ENCODE measurements at places on chromosomes 16 and 17. TPM values are rescaled to one million over a fixed set of nuclear protein-coding genes. Genes with fewer than 3 reads are reported as not detected.

The LLGL1 gene
- 37.0 TPM for total RNA-seq

The GDPD1 gene
- 0.43 TPM for total RNA-seq

The CDR2L gene
- 6.4 TPM for total RNA-seq

The IQCK gene
- 5.5 TPM for total RNA-seq

Measured in bronchial smooth muscle cell (primary cell).